ENCODE measurements at places on chromosomes 7 and 10. TPM values are rescaled to one million over a fixed set of nuclear protein-coding genes. Genes with fewer than 3 reads are reported as not detected.

- no peaks in the 10 kb centered on the region for H3K36me3 ChIP-seq
- no peak for DNase-seq
- no peaks in the 10 kb centered on the region for H3K4me1 ChIP-seq
- H3K27me3 ChIP-seq: no peaks in the 10 kb centered on the region
Observed at GRCh38 chr10:37960591-37961137, 15.8 kb downstream of the ZNF25 start.

GRCh38 chr10:14625192-14625631 lies 149.5 kb downstream of the FAM107B start:
- no peaks in the 10 kb centered on the region for H3K27me3 ChIP-seq
- DNase-seq: no peak
- H3K4me3 ChIP-seq: no peak overlapping the region
- no peaks in the 10 kb centered on the region for H3K4me1 ChIP-seq

DNA sequence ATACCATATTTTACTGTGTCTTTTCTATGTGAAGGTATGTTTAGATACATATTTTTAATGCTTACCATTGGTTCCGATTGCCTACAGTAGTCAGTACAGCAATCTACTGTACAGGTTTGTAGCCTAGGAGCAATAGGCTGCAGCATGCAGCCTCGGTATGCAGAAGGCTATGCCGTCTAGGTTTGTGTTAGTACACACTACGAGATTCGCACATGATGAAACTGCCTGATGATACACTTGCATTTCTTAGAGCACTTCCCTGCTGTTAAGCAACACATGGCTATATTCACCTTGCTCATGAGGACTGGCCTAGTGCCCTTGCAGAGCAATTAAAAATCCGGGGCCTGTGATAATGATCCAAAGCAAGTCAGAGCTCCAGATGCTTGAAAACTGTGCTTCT lies 62.4 kb downstream of the MKX start:
- H3K27ac ChIP-seq: no peak overlapping the region
- DNase-seq: no peak
- H3K4me1 ChIP-seq: no peaks in the 10 kb centered on the region

GRCh38 chr7:138030679-138031351 lies 28.9 kb upstream of the CREB3L2 start:
- no peak for DNase-seq
- no peaks in the 10 kb centered on the region for H3K36me3 ChIP-seq
- no peak overlapping the region for H3K27ac ChIP-seq

Gene ADAM8
- total RNA-seq: 12.8 TPM

Gene GPER1
- 3.4 TPM for total RNA-seq

Data from testis (tissue), 5 donors.